ENCODE measurements at places on chromosomes 12 and 14.

DNA sequence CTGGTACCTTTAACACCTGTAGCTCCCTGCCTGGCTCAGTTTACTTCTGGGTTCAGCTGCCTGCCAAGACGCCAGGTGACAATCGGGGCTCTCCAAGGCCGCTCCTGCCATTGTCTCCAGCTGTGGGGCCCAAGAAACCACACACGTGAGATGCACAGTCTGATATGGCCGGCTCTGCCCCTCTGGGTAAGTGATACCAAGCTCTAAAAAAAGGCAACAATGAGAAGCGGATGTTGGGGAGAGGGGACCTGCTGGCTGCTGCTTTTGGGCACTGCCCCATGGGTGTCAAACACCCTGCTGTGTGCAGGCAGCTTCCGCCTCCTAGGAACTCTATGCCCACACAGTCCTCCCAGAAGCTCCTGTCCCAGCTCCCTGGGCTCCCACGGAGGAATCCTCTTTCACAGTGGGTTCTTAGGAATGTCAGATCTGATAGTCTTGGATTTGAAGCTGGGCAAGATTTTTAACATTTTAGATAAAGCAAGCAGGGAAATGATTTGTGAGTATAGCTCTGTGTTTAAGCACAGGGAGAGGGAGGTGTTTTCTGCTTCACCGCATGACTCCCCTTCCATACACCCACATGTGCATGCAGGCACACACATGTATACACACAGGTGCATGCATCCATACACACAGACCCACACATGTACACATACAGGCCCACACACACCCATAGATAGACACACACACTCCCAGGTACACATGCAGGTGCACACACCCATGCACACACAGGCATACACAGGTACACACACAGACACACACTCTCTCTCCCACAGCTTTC is 1135.8 kb downstream of the BCL11B start:
- peak; percentile 51 for DNase-seq

GRCh38 chr12:3761116-3761735 is 8.3 kb upstream of the CRACR2A start:
- DNase-seq: no peak

DNA sequence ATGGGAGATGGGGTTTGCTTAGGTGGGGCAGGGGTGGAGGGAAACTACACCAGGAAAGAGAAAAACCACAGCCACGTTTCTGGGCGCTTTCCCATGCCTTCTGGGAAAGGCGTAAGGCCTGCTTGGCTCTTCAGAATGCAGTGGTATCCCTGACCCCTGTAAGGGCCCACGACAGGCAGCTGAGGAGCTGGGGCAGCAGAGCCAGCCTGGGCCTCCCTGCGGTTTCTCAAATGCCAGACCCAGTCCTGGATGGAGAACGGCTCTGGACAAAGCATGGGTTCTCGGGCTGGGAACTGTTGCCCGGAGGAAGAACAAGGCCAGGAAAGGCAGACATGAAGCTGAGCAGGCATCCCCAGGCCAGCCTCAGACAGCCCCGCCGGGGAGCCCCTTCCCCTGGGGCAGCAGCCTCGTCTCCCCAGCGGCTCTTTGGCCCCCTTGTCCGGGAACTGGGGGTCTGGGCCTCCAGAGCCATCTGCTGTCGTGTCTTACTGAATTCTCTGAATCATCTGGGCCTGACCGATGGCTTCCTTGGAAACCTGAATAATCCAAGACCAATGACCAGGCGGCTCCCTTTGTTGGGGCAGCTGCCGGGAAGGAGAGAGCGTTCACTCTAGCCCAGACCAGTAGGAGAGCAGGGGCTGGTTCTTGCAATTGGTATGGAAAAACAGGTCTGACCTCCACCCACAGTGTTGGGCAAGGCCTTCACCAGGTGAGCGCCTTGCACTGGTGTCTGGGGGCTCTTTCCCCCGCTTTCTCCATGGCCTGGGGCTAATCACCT is 64.0 kb upstream of the RIN3 start:
- DNase-seq: no peak

DNA sequence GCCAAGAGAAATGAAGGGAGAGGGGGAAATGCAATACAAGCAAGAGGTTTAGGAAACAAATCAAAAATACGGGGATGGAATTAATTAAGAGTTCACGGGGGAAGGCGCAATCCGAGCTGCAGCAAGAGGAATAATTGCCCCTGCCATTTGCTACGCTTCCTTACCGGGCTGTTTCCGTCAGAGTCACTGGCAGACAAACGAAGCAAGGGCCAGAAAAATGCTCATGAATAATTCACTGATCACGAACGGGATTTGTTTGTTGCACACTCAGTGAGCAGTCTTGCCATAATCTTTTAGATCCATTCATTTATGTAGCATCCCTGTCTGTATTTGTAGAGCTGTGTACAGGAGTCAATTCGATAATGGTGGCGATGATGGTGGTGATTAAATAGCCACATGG is 39.0 kb downstream of the PLXNC1 start:
- DNase-seq: no peak

- no peak for DNase-seq
Observed at GRCh38 chr12:95168746-95169145, 48.5 kb downstream of the FGD6 start.

GRCh38 chr12:121205491-121205890 is 4.4 kb upstream of the P2RX4 start:
- DNase-seq: no peak

DNA sequence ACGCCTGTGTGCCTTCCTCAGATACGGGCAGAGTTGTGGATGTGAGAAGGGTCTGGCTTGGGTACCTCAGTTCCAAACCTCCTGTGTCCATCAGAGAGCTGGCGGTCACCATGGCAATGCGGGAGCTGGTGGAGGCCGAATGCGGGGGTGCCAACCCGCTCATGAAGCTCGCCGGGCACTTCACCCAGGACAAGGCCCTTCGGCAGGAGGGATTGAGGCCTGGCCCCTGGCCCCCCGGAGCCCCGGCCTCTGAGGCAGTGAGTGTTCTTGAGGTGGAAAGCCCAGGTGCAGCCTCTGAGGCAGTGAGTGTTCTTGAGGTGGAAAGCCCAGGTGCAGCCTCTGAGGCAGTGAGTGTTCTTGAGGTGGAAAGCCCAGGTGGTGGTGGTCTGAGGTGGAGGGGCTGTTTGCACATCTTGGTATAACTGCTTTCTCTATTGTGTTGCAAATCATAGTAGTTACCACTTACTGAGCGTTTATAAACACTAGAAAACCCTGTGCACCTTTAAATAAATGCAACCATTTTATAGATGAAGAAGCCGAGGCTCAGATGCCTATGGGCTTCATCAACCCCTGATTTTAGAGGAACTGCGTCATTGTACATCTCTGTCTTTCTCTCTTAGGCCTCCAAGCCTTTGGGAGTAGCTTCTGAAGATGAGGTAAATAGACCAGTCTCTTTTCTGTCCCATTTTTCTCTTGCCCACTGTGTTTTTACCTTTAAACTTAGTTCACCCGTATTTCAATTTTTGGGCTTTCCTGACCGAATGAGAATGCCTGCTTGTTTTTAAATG is 976 bp downstream of the PEX5 start:
- DNase-seq: no peak

- DNase-seq: no peak
Observed at GRCh38 chr14:96095581-96096476, 56.7 kb downstream of the C14orf132 start.

DNA sequence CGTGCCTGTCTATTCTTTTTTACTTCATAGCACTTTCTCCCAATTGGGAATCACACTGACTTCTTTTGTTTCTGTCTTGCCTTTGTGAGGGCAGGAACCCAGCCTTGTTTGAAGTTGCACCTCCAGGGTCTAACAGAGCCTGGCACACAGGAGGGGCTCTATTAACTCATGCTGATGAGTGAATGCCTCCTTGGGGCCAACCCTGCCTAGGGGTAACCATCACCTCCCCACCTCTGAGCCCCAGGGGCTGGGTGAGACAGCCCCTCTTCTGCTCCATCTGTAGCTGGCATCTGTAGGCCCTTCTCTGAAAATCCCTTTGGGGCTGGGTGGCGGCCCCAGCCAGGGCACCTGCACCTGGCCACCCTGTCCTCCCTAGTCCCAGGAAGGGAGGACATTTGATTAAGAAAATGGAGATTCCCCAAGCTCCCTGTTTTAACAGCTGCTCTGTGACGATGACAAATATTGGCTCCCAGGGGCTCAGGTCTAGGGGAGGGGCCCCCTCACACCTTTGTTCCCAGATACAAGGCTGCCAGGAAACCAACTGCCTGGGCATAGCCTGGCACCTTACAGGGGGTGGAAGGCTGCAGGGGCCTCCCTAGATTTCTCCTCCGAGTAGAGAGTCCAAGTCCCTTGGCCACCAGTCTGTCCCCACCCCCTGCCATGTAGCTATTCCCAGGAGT is 11.8 kb downstream of the TAMALIN start:
- DNase-seq: no peak

DNA sequence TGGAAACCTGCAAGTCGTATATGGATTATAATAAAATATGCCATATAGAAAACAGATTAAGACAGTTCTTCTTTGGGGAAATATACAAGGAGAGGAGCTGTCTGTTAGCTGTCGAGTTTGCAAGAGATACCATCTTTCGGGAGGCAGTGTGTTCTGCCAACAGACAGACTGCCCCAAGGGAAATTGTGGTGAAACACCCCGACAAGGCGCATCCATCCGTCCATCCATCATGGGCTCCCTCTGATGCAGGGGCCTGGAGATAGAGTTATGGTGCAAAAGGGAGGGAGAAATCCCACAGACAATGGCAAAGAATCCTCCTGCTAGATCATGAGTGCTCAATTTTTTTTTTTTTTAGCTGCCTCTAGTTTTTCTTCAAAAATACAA is 156.3 kb downstream of the DPF3 start:
- no peak for DNase-seq

DNA sequence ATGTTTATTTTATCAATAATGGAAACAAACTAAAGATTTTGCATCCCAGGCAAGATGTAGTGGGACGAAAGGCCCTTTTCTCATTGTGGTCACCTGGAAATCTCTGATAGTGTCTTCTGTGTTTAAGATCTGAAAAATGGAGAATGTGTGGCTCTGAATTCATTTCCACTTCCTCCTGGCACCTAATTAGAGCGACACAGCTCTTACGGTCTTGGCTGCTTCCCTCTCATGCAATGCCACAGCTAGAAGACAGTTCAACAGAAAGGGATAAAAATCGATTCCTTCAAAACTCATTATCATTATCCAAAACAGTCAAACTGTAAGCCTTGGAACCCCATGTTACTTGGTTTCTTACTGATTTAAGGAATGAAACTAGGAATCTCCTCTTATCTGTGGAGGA is 9.3 kb downstream of the ST8SIA1 start:
- DNase-seq: no peak

GRCh38 chr12:1474041-1474573 is 120.3 kb downstream of the FBXL14 start:
- no peak for DNase-seq

DNA sequence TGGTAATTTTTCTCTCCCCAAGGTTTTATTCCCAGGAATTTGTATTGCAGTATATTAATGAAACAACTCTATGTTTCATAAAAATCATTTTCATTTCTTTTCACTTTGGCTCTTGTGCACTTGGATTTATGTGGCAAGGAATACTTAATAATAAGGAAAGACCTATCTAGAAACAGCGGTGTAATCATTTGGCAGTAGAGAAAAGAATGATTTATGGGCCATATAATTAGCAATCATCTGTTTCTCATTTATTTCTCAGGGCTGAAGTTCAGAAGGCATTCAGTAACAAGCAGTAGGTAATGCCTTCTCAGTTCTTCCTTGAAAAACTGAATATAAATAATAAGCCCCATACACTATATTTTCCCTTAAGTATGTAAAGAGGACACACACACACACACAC is 172.6 kb downstream of the ANO4 start:
- DNase-seq: no peak

DNA sequence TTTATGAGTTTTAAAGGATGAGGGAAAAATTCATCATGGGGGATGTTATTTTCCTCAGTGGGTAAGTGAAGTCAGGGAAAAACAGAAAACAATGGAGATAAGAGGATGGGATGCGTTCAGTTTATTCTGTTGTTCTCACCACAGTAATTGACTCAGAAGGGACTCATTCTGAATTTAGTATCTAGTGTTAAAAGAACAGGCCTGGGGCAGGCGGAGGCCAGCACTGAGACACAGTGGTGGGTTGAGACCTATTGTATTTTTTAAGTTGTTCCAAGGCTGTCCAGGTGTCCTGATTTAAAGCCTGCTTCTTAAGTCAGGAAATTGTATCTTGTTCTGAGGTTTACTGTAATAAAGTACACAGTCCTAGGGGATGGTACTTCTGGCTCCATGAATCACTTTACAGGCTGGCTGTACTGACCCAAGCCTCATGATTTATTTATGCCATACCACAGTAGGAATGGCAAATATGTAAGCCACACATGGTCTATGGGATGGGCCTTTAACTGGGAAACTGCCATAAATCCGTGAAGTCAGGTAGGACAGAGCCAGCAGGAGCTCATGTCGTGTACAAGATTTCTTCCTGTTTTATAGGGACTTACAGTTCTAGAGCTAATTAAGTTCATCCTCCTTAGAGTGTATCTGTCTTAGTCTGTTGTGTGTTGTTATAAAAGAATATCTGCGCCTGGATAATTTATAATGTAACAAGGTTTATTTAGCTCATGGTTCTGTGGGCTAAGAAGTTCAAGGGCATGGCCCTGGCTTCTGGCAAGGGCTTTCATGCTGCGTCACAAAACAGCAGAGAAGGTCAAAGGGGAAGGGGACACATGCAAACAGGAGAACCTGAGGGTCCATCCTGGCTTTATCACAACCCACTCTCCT is 244.1 kb downstream of the FBXL14 start:
- no peak for DNase-seq

GRCh38 chr14:94368956-94369355 is 19.4 kb downstream of the SERPINA1 start:
- no peak for DNase-seq

Data from activated CD4-positive, alpha-beta T cell treated with anti-CD3 and anti-CD28 coated beads, Interleukin-2, amount 10 ng/mL, durations not matched to agents 7 days and 5 days (primary cell).